ENCODE measurements at places on chromosomes 12 and 14.

- DNase-seq, result no peak
Observed at GRCh38 chr14:104800015-104800770, 708 bp upstream of the ZBTB42 start.

DNA sequence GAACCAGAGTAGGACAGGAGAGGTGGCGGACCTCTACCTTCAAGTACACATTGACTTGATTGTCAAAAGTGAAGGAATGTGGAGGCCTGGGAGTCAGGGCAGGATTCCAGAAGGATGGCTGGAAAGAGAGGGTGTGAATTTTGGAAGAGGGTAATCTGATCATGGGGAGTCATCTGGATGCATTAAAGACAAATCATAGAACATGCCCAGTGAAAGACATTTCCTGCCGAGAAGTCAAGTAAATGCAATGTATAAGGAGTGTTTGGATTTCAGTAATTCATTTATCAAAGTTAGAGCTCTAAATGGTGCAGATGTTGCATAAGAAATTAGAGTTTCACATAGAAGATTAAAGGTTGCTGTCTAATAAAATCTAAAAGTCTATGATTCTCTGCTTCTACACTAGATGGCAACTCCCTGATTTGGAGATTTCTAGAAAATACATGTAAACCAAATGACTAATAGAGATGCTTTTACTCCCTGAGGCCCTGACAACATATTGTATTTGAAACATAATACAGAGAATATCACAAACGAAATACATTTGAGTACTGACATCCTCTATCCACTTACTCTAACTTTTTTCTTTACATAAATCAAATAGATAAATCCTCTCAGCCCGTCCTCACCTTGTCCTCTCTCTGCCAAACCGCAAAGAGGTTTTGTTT, 91.3 kb downstream of the KCNA5 start:
- DNase-seq, result no peak

- DNase-seq, result no peak
Observed at GRCh38 chr12:14400599-14400998, 35.1 kb downstream of the ATF7IP start.

DNA sequence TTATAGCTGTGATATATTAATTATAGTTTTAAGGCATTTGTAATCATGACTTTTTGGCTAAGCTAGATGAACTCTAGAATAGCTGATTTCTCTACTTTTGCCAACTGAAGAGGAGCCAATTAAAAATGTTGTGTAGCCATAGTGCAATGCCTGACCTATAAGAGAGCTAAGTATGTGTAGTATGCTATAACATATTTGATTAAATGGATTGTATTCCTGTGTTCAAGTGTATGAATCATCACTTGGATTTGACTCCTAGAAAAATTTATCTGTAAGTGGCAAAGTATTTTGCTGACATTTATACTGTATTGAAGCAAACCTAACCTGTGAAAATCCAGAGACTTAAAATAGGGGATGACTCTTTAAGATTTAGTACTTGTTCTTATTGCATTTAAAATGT, 34.2 kb downstream of the PCNX4 start:
- no peak for DNase-seq

- no peak for DNase-seq
Observed at GRCh38 chr12:75587340-75588106, 76.1 kb upstream of the KRR1 start.

DNA sequence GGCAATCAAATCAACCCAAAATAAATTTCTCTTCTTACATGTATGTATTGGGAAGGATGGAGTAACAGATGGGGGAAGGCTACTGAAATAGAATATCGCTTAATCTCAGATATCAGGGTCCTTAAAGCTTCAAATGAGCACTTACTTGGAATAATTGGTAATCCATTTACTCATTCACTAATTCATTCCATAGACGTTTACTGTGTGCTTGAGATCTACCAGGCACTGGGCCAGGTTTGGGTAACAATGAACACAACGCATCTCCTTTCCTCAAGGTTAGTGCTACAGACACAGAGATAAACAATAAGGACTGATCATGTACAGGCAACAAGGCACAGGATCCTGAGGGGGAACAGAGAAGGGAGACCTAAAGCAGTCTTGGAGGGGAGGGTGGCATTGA, 54.4 kb upstream of the KRR1 start:
- DNase-seq, result no peak

GRCh38 chr14:102272392-102272791, 32.6 kb downstream of the MOK start:
- no peak for DNase-seq

DNA sequence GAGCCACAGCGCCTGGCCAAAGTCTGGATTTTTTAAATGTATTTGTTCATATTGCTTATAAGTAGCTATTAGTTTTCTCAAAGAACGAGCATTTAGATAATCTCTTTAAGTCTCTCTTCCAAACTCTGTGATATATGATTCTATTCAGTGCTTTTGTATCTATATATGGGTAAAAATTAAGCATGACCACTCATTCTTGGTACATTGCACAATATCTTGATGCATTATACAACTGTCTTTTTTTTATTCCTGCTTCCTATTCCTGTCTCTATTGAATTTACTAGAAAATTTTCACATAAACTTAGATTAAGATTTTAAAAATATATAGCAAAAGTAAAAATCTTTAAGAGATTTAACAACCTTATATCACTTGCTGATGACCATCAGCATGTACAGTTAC, 29.1 kb downstream of the SOCS2 start:
- no peak for DNase-seq

GRCh38 chr12:98699586-98699985, 54.5 kb downstream of the APAF1 start:
- no peak for DNase-seq

GRCh38 chr12:127054531-127054930, 1212.4 kb upstream of the TMEM132C start:
- no peak for DNase-seq

DNA sequence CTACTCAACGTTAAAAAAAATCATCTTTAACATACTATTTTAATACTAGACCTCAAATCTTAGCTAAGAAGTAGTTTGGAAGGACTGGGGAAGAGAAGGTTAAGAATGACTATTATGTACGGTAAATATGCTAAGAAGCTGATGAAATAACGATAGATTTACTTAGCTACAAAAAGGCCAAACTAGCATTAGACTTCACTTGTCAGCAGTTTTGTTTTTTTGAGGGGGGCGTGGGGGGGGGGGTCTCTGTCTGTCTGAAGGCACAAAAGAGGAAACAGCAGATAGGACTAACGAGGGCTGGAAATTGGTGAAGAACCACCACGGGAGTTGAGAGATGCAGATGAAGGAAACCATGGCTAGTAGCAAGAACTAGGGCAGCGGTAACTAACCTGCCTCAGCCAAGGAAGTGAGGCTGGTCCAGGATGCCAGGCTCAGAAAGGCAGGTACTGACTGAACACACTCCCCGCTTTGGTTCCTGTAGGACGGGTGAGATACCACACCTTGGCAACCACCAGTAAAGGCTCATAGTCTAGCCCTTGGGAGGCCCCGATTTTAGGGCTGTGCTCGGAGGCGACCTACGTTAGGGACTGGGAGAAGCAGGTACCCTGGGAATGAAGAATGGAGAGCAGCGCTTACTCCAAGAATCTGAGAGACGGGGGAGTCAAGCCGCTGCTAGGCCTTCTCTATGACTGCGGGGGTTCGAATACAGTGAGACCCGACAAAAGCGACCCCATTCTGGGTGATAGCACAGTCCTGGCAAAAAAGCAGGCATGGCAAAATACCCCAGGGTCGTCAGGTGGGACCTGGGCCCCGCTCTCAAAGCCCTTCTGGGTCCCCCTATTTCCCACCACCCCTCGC, 675 bp downstream of the NEDD8 start:
- DNase-seq, result no peak

DNA sequence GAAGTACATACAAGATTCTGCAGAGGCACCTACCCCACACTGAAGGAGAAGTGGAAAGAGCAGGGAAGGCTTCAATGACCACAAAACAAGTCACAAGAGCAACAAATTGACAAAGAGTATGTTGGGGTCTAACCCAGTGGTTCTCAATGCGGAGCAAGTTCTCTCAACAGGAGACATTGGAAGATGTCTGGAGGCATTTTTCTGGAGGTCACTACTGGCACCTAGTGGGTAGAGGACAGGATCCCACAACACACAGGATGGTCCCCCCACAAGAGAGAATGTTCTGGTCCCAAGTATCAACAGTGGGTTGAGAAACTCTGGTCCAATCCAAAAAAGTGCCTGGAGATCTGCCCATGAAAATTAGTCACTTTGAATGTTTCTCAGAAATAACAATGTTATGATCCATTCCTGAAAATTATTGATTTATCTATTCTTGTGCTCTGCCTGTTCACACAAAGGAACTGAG, 3.4 kb downstream of the SSH1 start:
- DNase-seq, result no peak

GRCh38 chr12:40689576-40689975, 2.7 kb upstream of the CNTN1 start:
- DNase-seq, result no peak

DNA sequence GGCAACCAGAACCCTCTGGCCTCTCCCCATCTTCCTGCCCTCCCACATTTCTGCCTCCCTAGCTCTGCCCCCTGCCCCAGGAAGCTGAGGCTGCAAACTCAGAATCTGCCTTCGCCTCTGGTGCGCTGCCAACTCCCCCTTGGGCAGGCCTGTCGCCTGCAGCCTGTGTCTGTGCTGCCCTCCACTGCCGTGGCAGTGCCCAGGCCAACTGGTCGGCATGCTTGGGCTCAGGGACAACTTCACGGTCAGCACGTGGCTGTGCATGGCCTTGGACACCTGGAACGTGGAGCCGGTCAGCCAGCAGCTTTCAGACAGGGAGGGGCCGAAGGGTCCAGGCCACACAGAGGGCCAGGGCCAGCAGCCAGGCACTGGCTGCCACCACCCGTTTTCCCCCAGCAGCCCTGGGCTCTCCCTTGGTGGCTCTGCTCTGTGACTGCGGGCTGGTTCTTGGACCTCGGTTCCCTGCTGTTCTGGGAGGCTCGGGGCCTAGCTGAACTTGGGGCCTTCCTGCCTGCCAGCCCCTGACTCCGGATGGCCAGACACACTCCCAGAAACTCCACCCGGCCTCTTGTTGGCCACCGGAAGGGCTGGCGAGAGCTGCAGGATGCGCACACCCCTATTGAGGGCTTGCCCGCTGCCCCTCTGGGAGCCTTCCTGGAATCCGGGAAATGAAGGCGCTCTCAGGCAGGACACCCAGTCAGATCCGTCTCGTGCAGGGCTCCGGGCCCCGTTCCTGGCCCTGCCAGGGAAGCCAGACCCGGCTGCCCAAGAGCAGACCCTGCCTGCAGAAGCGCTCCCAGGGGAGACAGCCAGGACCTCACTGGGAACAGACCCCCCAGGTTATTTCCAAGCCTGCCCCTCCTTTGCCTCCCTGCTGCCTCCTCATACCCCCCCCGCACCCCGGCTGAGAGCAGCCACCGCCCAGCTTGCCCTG, 34.2 kb upstream of the PPP1R13B start:
- DNase-seq, result no peak

GRCh38 chr12:2225696-2226095, 172.9 kb downstream of the CACNA1C start:
- DNase-seq, result no peak

DNA sequence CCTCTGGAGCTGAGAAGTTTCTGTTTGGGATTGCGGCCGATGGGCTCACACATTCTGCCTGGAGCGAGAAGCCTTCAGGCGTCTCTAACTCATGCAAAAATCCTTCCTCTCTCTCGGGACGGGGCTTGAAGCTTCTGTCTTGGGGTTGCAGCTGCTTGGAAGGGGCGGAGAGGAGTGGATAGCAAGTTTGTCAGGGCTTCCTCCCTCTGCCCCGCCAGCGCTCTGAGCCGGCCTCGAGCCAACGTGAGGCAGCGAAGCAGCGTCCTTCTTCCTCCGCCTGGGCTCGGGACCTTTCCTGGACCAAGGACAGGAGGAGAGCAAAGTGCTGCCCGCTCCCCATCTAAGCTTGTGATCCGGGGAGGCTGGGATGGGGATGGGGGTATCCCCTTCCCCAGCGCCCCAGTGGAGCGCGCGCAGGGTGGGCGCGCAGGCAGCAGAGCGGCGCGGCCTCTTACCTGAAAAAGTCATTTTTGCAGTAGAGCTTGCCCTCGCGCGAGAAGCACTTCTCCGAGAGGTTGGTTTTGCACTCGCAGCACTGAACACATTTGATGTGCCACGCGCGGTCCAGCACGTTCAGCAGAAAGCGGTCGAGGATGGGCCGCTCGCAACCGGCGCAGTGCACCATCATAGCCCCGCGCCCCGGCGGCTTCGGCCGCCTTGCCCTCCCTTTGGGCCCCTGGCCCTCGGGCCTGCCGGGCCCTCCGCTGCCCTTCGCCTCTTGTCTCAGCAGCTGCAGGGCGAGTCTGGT, 626 bp downstream of the LHX5 start:
- no peak for DNase-seq

GRCh38 chr14:68580096-68580645, 212.7 kb downstream of the ZFP36L1 start:
- no peak for DNase-seq

- DNase-seq, result no peak
Observed at GRCh38 chr14:51848120-51848519, 12.3 kb upstream of the GNG2 start.

- no peak for DNase-seq
Observed at GRCh38 chr12:84507956-84508850, 404.4 kb downstream of the SLC6A15 start.

DNA sequence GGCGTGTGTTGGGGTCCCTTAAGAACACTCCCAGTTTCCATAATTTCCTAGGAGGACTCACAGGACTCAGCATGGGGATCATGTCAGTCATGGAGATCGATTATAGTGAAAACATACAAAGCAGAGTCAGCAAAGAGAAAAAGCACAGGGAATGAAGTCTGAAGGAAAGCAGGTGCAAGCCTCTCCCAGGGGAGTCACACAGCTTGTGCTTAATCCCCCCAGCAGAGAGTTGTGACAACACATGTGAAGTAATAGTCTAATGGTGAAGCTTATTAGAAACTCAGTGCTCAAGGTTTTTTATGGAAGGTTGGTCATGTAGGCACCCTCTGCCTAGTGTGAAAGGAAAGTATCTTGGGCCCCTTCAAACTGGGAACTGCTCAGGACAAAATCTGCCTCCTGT, 149.0 kb upstream of the SEL1L start:
- DNase-seq, result no peak

DNA sequence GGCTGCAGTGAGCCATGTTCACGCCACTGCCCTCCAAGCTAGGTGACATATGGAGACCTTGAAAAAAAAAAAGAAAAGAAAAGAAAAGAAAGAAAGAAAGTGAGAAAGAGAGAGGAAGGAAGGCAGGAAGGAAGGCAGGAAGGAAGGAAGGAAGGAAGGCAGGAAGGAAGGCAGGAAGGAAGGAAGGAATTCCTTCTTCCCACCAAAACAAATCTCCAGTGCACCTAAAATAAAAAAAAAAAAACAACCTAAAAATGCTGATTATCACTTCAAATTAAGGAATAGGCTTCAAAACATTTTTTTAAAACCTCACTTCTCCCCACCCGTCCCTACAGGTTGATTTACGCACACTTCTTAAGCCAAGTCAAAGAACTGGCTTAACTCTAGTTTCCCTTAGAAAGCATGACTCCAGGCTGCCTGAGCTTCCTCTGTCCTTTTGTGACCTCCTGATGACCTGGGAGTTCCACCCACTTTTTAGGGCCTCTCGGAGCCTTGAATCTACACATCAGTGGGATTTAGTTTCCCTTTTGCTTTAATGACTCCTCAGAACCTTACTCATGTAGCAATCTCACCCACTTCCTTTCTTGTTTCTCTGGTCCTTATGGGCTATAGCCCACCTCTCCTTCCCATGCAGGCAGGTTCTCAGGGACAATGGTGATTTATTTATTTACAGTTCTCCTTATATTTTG, 18.6 kb downstream of the DUSP6 start:
- DNase-seq, result no peak

GRCh38 chr14:26463136-26463535, 134.7 kb downstream of the NOVA1 start:
- no peak for DNase-seq
